HS-5 (cell line): ENCODE measurements at places on chromosomes 3 and 15.

GRCh38 chr15:68687136-68687735 is 108.4 kb downstream of the CORO2B start:
- no peak for DNase-seq

- no peak for DNase-seq
These were observed 18.6 kb upstream of the TICRR start for GRCh38 chr15:89556413-89557262.

- no peak for DNase-seq
These were observed 248.8 kb upstream of the CDIN1 start for GRCh38 chr15:36330598-36330997.

DNA sequence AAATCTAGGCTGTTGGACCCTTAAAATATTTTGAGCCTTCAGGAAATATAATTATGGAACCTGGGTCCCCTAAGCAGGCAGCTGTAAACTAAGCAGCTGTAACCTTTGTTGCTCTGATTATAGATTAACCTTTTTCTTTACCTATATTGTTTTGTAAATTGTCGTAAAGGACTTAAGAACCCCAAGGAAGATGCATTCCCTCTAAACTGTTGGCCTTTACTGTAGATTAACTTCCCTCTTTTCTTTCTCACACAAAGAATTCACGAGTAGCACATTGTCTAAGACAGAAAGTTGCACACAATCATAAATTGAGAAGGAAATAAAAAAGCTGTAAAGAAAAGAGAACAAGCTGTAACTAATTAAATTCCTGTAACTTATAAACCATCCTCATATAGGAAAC is 877.3 kb downstream of the ROBO2 start:
- DNase-seq, result no peak

DNA sequence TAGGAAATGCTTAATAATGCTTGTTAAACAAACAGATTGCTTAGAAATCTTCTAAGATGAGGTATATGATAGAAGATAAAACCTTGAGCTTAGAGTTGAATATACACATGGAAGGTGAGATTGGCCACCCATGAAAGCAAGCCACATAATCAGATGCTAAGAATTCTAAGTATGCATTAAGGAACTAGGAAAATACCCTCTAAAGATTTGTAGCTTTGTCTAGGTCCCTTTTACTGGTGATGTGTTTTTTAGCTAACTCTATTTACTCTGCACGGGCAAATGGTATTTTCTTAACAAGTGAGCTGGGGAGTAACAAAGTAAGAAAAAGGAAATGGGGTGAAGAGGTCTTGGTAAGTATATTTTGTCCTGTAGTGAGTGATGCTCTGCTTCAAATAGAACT is 310.3 kb downstream of the OXSM start:
- DNase-seq, result no peak

DNA sequence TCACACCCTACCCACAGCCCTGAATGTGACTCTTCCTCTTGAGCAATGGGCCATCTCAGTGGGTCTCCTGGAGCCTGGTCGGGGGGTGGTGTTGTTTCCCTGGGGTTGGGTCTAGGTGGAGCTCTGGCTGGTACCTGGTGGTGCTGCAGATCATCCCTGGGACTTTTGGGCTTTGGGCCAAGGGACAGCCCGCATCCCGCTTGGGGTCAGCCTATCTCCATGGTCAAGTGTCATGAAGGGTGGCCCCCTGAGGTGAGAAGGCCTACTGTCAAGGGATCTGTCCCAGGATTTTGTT is 202.0 kb downstream of the UBE3A start:
- no peak for DNase-seq

GRCh38 chr3:79314544-79314943 is 453.3 kb downstream of the ROBO1 start:
- DNase-seq, result no peak

- DNase-seq, result no peak
These were observed 4.9 kb upstream of the CHRNA3 start for GRCh38 chr15:78625606-78626280.

- DNase-seq, result no peak
These were observed 10.1 kb upstream of the STIMATE start for GRCh38 chr3:52907497-52907896.

DNA sequence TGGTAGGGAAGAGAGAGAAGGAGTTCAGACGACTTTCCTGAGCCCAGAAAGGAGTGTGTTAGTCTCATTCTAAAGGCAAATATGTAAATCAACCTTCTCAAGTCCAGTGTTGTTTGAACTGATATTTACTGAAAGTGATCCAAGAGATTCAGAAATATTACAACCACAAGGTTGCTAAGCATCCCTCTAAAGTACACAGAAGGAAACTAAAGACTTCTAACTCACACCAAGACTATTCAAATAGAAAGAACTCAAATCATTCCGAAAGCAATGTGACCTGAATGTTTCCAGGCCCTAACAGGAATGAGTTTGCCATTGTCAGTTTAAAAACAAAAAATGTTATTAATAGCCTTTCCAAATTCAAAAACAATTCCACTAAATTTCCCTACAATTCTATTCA is 56.9 kb upstream of the VGLL3 start:
- no peak for DNase-seq

DNA sequence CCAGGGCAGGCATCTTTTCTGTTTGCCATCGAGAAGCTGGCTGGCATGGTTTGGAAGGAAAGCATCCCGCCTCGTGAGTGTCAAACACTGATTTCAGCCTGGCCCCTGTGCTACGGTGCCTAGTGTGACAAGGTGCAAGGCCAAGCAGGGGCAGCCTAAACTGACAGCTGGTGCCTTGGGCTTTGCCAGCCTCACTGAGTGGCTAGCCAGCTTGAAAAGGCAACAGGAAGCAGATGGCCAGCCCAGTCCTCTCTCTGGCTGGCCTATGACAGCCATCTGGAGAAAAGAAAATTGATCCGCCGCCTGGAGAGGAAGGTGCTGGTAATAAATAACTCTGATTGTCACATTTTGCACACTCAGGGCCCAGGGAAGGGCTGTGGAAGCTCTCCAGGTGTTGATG is 52.2 kb downstream of the C3orf85 start:
- no peak for DNase-seq
